Activated naive CD4-positive, alpha-beta T cell (primary cell): ENCODE measurements at places on chromosomes 7 and 10.
A peak's percentile ranks its signal among the peaks of the same experiment; 100 is the strongest.

GRCh38 chr7:18363751-18364380 is 131.7 kb upstream of the HDAC9 start:
- DNase-seq = no peak

DNA sequence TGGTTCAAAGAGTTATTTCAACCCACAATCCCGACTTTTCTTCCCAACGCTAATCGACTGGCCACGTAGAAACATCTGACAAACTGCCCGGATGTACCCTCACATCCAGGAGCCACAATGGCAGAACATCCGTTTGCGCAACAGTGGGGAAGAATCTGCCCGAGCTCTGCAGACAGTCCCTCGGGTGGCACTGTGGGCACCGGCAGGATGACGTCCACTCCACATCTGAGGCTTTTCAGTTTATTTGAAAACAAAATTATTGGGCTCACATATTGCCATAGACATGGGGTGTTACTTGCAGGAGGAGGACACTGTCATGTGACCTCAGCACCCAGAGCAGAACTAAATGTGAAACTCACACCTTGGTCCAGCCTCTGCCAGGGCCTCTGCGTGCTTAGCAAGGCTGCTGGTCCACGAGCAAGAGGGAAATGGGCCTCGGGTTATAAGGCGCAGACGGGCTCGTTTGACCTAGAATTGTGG is 84.1 kb downstream of the MKI67 start:
- DNase-seq = no peak

GRCh38 chr10:117410557-117410956 is 35.3 kb upstream of the PDZD8 start:
- DNase-seq = no peak

DNA sequence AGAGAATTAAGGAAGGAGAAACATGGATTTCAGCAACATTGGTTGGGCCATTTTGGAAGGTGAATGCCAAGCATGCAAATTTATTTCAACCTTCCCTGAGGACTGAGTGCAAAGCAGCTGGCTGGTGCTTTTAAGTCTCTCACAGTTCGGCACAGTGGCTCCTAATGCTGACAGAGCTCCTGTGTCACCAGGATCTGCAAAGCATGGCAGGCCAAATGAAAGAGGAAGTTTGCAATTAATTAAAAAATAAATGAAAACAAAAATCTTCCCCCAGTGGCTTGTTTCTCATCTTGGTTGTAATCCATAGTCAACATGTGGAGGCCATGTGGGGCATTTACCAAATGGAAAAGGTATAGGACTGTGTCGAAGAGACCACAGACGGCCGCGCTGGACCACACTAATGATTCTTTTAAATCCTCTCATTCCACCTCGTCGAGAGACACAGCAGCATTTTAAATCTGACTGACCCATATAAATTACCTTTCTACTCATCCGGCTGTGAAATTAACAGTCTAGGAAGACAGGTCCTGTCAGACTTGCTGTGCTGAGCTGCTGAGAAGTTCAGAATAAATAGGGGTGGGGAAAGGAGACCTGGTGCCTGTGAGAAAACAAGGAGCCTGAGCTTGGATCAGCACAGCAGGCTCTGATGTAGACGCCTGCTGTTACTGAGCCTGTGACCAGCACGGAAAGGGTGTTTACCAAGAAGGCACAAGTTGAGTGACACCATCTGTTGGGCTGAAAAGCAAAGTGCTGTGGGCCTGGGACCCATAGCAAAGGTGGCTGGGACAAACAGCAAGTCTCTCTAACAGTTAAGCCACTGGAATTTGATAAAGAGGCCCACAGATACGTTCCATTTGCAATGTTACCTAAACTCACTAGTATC is 136.0 kb upstream of the COL1A2 start:
- no peak for DNase-seq

DNA sequence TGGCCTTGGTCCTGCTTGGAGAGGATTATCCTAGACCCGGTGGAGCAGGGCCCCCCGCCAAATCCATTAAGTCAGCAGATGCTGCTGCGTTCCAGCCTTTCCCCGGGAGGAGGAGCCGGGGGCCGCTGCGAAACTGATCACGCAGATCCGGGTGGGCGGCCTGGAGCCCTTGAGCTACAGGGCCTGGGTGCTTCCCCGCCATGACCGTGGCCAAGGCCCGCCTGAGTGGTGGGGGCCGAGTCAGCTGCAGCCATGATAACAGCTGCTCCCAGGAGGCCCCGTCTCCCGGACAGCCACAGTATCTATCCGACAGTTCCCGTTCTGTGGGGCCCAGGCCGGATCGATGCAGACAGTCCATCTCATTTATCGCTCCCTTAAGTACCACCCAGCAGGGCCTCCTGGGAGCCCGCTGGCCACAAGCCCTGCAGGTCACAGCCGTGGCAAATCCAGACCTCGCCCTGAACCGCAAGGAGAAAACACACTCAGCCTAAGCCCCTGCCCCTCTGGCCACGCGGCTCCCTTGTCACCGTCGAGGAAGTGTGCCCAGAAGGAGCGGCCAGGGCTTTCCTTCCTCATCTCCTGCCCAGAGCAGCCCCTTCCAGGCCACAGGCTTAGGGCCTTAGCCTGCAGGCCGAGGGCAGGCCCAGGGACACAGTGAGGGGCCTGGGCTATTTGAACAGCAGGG is 34.4 kb upstream of the SLC29A4 start:
- DNase-seq = no peak

DNA sequence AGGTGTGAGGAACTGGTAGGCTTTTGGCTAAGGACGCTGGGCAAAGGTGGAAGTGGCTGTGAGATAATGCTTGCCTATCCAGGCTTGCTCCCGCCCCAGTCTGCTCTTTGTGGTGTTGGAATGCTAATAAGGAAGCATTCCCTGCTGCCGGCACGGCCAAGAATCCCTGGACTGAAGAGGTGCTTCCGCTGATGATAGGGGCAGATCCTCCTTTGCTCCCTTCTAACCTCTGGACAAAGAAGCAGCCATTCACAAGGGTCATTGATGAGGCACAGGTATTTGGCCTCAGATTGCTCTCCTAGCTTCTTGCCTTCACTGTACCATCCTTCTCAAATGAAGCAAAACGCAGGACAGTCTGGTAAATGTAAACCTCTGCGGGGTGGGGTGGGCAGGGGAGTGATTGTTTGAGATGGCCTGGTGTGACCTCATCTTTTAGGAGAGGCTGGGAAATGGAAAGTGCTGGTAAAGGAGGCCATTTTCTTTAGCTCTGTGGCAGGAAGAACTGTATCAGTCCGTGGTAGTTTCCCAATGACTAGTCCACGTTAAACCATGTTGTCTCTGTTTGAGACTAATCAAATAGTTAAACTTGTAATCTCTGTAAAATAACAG is 1.7 kb downstream of the PGAM1 start:
- DNase-seq = no peak

DNA sequence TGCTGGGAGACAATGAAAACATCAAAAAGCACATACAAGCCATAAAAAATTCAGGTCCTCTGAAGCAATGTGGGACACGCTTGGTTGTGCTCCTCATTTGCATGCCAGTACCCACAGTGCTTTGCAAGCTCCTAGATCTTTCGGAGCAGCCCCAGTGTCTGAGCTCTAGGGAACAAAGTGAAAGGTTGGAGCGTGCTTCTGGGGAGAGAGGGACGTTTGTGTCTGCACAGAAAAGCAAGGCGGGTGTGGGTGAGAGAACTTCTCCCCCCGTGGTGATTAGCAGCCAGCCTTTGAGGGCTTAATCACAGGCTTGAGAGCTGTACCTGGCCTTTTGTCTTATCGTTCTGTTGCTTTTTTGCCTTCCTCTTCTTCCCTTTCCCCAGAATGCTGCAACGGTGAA is 76.7 kb upstream of the HABP2 start:
- DNase-seq = no peak

GRCh38 chr7:130242198-130243014 is 24.3 kb upstream of the CPA2 start:
- peak; percentile 61 for DNase-seq

GRCh38 chr7:105126436-105126975 is 112.5 kb downstream of the KMT2E start:
- DNase-seq = no peak

- DNase-seq = no peak
Measured at GRCh38 chr10:104011904-104012303, 45.0 kb downstream of the SLK start.
